ENCODE measurements at places on chromosomes 16 and 17.

DNA sequence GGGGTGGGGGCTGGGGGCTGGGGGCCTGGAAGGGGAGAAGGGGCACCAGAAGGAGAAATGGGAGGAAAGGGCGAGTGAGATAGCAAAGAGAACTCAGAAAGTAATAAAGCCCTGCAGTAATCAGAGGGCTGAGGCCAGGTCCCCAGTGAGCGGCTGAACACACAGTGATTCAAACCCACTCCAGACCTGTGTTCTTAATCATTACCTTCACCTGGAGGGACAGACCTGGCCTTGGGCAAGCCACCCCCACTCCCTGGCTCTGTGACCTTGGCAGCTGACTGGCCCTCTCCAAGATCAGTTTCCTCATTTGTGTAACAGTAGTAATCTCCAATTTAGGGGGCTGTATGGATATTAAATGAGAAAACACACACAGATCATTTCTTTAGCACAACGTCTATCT lies 150.4 kb downstream of the WWOX start:
- no peak for DNase-seq

DNA sequence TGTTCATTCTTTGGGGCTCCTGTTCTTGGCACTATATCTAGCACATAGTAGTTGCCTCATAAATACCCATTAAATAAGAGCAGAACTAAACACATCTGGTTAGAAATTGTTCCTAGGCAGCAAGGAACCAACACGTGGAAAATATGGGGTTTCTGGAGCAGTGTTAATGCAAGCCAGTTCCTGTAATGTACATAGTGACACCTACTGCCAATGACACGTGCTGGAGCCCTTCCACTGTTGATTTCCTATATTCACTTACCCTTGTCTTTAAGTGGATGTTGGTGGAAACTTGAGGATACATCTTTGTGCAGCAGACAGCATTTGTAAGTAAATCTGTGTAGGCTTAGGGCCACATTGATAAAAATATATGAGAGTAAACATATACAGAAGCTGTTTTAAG lies 1.6 kb upstream of the IRF8 start:
- DNase-seq: no peak

GRCh38 chr17:75849279-75849646 lies 5.1 kb upstream of the UNC13D start:
- no peak for DNase-seq

DNA sequence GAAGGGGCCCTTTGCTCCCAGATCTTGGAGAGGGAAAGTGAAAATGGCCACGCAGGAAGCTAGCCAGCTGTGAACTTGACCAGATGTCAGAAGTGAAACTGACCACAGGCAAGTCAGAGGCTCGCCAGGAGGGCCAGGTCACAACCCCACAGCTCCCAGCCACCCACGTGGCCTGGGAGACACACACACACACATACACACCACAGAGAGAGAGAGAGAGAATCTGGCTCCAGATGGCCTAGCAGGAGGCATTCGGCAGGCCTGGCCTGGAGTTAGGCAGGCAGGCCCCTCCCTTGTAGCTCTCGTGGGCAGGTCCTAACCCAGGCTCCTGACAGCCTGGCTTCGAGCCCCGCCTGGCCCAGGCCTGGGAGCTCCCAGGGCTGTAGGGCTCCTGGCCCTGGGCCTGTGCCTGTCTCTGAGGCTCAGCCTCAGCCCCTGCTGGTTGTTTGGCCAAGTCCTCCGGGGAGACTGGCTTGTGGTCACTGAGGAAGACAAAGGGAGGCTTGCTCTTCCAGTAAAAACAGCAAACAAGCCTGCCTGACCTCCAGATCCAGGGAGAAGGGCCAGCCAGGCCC lies 20.2 kb downstream of the NGFR start:
- peak; percentile 24 for DNase-seq

DNA sequence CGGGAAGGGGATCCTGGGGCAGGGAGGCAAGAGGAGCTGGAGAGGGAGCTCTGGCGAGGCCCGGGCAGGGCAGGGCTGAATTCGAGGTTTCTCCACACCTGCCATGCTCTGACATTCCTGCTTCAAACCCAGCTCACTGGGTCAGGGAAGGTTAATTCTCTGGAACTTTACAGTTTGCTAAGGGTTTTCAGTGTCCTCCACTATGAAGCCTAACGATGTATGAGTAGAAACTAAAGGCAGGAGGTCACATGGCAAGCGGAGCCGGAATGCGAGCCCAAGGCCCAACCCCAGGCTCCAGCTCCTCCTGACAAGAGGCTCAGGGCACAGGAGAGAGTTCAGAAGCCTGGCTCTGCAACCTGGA lies 29.2 kb downstream of the DCAKD start:
- no peak for DNase-seq

DNA sequence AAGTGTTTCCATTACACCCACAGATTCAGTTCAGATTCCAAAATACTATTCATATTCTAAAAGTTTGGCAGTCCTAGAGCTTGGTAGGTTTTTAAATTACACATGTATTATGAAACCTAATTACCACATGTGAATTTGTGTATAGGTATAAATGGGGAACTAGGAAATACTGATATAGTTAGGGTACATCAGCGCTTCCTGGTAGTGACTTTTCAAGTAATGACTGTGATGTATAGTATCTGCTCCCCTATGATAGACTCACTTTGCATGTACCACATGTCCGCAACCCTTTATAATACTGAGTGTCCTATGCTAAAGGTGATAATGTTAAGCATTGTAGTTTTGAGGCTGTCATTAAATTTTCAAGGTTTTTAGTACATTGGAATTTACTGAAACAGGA lies 22.9 kb downstream of the CDK12 start:
- no peak for DNase-seq

DNA sequence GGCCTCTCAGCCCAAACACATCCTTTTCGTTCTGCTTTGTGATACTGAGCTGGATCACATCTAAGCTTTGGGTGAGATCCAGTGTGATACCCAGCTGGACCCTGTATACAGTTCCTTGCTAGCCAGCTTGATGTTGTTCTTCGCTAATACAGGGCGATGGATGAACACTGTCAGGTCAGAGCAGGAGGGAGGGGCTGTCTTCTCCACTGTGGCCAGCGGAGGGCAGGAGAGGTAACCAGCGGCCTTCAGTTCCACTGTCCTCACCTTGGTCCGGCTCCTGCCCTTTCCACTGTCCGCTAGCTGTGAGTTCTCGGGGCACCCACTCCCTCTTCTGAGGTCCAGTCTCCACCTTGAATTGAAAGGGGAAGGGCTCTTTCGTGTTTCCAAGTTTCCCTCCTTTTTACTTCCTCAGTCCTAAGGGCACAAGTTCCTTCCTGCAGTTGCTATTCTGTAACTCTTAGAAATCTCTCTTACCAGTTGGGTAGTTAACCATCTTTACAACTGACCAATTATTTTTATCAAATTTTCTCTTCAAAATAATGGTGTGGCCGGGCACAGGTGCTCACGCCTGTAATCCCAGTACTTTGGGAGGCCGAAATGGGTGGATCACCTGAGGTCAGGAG lies 3.0 kb upstream of the ZNF213 start:
- DNase-seq: peak; percentile 4

GRCh38 chr17:82236142-82236971 lies 7.5 kb downstream of the SLC16A3 start:
- no peak for DNase-seq

DNA sequence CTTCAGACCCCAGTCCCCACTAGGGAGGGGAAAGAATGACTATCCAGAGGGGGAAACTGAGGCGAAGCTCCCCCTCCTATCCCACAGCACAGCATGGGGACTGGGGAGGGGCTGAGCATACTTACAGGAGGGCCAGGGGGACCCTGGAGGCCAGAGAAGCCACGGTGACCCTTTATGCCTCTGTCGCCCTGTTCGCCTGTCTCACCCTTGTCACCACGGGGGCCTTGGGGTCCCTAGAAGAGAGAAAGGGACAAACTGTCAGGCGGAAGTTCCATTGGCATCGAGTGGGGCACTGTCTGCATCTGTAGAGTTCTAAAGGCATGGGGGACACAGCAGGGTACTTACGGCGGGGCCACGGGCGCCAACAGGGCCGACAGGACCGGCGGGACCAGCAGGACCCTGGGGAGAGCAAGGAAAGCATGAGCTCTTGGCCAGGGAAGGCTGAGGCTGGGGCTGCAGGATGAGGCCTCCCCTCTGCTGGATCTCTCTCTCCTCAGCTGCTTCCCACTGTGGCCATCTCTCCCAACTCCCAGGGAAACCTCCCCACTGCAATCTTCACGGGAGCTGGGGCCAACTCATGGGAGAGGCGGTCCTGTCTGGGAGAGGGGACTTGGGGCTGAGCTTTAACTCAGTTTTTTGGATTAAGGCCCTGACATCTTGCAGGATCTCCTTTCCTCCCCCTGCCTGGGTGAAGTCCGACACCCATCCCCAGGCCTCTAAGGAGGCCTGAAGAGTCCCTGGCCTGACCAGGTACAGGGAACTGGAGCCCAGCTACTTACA lies 13.5 kb downstream of the COL1A1 start:
- no peak for DNase-seq

DNA sequence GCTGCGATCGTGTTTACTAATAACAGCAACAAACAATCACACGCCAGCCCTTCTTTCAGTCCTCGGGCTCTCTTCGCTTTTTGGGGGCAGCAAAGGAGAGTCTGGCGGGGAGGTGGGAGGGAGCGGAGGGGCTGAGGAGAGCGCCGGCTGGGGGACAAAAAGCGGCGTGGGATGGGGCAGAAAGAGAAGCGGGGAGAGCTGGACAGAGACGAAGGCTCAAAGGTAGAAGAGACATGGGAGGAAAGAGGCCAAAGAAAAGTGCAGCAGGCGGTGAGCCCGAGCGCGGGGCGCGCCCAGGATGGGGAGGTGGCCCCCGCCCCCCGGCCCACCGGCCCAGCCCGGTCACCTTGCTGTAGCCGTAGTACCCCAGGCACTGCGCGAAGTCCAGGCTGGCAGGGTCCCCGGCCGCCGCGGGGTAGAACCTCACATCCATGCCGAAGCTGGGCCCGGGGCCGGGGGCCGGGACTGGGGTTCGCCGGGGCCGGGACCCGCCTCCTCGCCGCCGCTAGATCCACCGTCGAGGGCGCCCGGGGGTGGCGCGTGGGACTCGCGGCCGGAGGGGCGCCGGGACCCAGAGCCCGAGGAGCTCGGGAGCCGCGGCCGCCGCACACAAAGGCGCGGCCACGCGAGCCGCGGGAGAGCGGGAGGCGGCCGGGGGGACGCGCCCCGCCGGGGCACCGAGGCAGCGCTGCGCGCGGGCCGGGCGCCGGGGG lies 496 bp downstream of the TOX3 start:
- DNase-seq: no peak

DNA sequence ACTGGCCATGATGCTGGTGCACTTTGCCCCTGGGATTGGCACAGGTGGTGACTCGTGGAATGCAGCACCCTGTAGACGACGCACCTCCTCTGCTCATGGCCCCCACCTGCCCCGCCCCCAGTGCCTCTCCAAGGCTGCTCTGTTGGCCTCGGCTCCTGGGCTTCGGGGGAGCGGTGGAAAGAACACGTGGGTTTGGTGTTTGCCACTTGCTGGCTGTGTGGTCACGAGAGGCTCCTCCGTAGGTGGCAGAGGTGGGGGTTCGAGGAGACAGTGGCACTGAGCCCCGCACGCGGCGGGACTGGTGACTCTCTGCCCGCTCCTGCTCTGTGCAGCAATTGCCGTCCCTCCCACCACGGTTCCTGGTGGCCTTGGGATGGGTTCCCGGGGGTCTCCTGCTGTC lies 82.8 kb upstream of the ZNF750 start:
- DNase-seq: no peak

GRCh38 chr16:19737306-19738038 lies 19.4 kb downstream of the IQCK start:
- DNase-seq: no peak

DNA sequence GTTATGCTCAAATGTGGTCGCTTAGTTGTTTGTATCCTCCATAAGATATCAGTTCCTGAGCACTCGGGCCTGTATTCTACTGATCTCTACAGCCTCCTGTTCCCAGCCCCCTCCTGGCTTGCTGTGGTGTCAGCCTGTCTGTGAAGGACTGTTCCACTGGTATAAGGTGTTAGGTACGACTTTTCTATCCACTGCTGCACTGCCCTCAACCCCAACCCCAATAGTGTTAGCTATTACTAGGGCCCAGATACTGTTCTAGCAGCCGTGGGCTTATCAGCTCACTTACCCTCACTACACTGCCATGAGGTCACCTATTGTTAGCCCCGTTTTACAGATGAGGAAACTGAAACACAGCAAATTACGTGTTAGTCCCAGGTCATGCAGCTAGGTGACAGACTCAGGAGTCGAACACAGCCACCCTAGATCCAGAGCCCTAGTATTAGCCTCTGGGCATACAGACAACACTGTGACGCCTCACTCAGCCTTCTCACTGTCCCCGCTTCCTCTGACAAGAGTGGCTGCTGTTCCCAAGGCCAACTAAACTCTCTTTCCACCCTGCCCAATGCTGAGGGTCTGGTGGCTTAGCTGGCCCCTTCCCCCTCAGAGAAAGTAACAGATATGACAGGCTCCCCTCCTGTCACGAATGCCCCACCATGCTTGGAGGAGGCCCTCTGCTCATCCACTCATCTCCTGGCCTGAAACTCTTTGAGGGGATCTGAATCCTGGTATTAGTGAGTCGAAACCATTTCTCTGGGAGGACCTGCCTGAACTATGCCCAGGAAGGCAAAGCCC lies 25.6 kb upstream of the ZNF652 start:
- no peak for DNase-seq

- no peak for DNase-seq
Measured at GRCh38 chr17:76142585-76143041, 1.6 kb upstream of the FOXJ1 start.

- no peak for DNase-seq
Measured at GRCh38 chr17:10251212-10251948, 53.0 kb upstream of the GAS7 start.

DNA sequence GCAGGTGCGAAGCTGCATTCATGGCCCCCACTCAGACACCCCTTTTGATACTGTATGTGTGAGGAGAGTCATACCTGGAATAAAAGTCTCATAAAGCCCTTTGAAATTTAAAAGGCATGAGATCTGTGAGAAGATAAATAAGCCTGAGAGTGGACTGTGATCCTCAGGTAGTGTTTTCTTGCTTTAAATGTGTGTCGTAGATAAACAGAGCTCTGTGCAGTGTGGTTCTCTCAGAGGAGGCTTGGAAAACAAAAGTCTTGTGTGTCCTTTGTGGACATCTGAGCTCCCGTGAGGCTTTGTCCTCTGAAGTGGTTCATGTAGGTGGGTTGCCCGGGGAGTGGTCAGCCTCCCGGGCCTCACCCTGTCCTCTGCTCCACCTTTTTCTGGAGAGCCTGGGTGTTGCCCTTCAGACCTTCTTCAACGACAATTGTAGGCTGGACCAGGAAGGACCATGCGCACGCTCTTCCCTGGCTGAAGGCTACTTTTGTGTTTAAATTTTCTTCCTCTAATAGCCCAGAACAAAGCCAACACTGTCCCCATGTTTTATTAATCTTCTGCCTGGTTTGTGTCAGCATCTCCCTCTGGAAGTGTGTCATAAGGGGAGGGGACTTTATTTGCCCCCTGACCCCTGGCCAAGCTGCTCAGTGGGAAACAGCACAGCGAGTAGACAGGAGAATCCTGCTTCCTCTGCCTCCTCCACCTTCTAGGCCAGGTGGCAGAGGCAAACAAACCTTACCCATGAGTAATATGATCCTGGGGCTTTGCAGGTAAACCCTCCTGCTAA lies 151.2 kb downstream of the MSI2 start:
- no peak for DNase-seq

DNA sequence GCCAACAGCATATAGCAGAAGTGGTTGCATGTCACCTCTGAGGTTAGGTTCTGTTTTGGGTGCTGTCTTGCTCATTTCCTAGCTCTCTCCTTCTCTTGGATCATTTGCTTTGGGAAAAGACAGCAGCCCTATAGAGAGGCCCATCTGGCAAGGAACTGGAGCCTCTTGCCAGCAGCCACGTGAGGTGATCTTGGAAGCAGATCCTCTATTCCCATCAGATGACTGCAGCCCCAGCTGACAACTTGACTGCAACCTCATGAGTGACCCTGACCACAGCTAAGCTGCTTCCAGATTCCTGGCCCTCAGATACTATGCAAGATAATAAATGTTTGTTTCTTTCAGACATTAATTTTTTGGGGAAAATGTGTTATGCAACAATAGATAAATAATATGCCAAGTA lies 213.3 kb upstream of the HS3ST4 start:
- no peak for DNase-seq
